ENCODE measurements at places on chromosomes 5 and 9.
A peak's percentile ranks its signal among the peaks of the same experiment; 100 is the strongest.

- DNase-seq: peak; percentile 29
Measured at GRCh38 chr9:69971643-69972449, 71.8 kb upstream of the MAMDC2 start.

- DNase-seq: no peak
Measured at GRCh38 chr5:14501353-14502293, 80.0 kb upstream of the OTULINL start.

DNA sequence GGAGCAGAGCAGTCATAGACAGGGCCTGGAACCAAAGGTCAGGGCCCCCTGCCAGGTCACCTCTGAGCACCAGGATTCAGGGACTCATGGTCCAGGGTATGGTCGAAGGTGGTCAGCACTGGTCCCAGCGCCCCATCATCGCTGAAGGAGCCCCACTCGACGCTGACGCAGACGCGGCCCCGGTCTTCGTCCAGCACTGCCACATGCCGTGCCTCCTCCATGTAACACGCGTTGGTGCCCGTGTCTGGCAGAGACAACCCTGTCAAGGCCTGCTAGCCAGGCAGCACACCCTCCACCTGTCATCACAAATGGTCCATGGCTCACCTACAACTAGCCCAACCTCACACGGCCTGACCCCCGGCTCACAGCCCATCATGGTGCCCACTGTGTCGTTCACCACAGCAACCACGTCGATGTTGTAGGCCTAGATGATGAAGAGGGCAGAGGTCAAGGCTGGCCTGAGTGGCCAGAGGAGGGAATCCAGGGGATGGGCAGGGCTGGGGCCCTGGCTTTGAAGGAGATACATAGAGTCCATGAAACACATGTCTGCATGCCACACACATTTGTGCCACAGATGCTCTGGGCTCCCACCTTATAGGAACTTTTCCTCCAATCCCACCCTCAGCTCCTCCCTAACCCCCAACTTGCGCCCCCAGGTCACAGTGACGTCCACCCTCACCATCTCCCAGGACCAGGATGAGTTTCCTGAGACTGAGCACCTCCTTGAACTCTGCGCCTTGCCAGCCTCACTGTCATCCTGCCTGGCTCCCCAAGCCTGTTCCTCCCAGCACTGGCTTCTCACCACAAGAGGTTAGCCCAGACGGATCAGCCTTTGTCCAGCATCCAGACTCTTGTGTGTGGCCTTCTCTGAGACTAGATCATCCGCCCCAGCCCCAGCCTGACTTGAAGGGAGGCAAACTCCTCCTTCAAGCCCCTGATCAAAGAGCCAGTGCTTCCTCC lies 9.5 kb downstream of the HK3 start:
- DNase-seq: no peak

DNA sequence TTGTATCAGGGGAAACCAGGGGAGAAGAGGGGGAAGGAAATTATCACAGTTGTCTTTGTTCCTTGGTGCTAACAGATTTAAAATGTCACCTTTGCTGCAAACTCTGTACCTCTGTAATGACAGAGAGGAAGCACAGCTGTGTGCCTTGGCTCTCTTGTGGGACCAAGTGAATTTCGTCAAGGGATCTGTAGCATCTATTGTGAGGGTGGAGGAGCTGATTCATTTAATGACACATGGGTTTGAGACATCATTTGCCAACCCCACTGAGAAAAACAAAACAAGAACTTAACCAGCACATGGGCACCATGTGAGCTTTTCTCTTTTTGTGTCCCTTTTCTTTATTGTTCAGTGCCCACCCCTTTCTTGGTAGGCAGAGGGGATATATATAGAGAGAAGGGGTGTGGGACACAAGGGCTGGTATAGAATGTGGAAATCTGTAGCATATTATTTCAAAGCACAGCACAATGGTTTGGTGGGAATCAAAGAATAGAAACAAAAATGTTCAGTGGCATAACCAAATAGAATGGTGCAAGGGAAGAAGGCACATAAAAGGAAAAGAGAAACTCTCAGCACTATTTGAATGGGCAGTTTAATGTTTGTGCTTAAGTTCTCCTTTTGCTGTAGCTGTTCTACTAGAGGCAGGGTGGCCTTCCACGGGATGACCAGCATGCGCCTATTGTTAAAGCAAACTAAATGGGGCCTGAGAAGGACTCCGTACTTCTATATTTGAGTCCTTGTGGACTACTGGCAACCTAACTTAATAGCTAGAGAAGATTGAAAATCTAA lies 63.3 kb downstream of the LIX1 start:
- DNase-seq: no peak

DNA sequence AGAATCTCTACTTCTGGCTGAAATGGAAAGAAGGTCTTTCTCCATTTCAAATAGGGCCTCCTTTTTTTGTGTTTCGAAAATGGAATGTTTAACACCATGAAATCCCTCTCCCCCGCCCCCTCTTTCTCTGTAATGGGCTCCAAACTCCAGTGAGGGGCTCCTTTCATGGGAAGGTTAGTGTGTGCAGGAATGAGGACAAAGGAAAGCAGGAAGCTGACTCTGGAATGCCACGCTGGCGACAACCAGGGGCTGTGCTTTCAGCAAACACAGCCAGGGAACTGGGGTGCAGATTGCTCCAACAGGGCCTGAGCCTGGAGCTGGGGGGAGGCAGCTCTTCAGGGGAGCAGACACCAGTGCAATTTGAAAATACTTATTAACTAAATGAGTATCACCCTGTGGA lies 82.8 kb downstream of the CRB2 start:
- no peak for DNase-seq

DNA sequence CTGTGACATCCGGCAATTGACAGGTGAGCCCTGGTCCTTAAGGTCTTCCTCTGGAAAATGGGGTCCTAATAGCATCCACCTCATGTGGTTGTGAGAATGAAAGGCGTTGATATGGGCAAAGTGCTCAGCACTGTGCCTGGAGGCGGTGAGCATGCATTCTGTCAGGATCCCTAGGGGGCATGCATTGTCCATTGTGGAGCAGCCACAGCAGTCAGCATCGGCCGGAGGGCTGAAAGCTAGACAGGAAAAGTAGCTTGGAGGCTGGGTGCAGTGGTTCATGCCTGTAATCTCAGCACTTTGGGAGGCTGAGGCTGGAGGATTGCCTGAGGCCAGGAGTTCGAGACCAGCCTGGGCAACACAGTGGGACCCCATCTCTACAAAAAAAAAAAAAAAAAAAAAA lies 122.2 kb downstream of the LHX2 start:
- no peak for DNase-seq

- DNase-seq: no peak
Measured at GRCh38 chr5:141597394-141597793, 21.4 kb downstream of the DIAPH1 start.

Data from activated CD4-positive, alpha-beta T cell treated with anti-CD3 and anti-CD28 coated beads, Interleukin-2, amount 50 U/mL, for 24 hours (primary cell).